HS-27A (cell line): ENCODE measurements at places on chromosomes 1 and 21.

- no peak for DNase-seq
Observed at GRCh38 chr1:2175681-2176454, 18.7 kb downstream of the FAAP20 start.

DNA sequence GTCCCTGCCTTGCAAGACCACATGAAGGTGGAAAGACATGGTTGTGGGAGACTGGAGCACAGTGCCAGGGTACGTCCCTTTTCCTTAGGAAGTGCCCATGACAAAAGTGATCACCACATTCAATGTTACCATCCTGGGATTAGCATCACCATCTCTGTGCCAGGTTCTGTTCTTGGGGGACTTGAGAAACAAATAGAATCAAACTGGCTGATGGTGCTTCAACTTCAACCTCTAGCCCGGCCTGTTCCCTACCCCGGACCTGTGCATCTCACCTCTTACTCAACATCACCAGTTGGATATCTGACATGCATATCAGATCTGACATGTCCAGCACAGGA, 153.3 kb downstream of the GRIK3 start:
- DNase-seq: no peak

DNA sequence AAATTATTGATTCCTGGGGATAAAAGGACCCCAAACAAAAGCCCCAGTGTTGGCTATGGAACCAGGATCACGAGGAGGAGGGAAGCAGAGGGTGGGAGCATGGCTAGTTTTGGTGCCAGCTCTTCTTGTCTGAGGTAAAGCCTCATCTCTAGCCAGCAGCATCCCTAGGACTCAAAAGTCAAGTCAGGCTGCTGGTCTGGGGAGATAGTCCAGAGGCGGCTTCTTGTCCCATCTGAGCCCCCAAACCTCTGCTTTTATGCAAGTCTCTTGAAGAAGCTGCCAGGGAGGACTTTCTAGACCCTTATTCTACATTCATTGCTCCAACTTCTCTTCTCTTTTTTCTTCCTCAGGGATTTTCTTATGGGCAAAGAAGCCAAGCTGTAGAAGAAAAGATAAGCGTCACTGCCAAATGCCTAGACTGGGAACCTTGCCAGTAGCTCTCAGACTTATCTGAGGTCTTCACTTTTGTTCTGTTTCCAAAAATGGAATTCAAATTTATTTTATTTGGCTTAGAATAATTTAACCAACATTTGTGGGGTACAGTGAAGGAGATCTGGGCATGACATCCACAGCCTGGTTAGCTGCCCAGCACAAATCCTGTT, 6.9 kb upstream of the ANKRD35 start:
- no peak for DNase-seq

- DNase-seq: no peak
Observed at GRCh38 chr1:244066954-244067716, 16.1 kb downstream of the ZBTB18 start.

- DNase-seq: no peak
Observed at GRCh38 chr1:229271448-229272159, 693 bp downstream of the RAB4A start.

- DNase-seq: no peak
Observed at GRCh38 chr21:44288251-44289110, 2.8 kb downstream of the AIRE start.

- DNase-seq: no peak
Observed at GRCh38 chr1:51230501-51231078, 5.5 kb upstream of the RNF11 start.

DNA sequence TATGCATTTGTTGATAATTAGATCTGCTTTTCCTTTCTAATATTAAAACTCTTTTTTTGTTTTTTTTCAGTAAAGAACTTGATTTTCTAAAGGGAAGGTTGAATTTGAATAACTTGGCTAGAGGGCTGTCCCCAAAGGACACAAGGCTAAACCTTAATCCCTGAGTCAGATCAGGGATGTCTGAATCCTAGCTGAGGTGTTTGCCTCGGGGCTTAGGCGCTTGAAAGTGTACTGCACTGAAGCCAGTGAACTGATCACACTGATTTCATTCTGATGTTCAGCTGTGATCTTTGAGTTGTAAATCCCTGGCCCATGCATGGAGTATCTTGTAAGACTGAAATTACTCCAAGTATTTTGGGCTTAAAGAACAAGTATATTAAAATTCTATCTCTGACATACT, 42.8 kb downstream of the MTR start:
- DNase-seq: no peak
